ENCODE measurements at places on chromosomes 12 and 14.

DNA sequence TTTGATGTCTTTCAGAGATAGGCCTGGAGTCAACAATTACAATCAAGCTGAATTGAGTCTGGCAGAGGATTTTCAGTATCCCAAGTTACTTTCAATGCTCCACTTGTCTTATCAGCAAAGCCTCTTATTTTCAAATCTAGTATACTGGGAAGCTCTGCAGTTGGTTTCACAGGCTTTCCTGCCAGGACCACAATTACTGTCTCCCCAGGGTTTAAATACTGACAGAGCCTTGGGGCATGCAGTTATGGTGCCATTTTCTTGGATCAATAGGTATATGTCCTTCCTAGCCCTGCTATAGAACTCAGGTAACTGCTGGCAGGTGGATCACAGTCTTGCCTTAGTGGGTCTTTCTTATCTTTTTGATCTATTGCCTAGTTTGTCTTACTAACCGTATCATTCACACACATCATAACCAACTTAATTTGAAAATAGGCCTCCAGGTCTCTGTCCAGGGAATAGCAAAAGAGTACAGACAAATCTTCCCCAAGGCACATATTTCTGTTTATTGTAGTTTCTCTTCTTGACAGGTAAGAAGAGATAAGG, 22.4 kb upstream of the RNU6-8 start:
- no peak for DNase-seq

GRCh38 chr14:79064214-79064613, 894.0 kb downstream of the NRXN3 start:
- DNase-seq, result no peak

GRCh38 chr12:32486158-32486557, 86.8 kb downstream of the FGD4 start:
- DNase-seq, result no peak

- DNase-seq, result no peak
Observed at GRCh38 chr14:76984787-76985375, 43.6 kb downstream of the IRF2BPL start.

DNA sequence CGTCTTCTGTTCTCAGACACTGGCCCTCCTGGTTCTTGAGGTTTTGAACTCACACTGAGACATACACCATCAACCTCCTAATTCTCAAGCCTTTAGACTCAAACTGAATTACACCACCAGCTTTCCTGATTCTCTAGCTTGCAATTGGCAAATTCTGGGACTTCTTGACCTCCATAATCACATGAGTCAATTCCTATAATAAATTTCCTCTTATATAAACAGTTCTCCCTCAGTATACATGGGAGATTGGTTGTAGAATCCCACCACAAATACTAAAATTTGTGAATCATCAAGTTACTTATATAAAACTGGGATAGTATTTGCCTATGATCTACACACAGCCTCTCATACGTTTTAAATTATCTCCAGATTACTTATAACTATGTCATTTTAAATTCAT, 162.2 kb downstream of the DIO2 start:
- no peak for DNase-seq

- no peak for DNase-seq
Observed at GRCh38 chr12:64102339-64102738, 119.8 kb downstream of the KICS2 start.

GRCh38 chr14:97603201-97603600, 806.0 kb downstream of the VRK1 start:
- DNase-seq, result no peak

GRCh38 chr14:71588028-71588427, 344.2 kb upstream of the RGS6 start:
- DNase-seq, result no peak

- DNase-seq, result no peak
Observed at GRCh38 chr12:114835031-114835430, 151.1 kb upstream of the TBX3 start.
